ENCODE measurements at places on chromosomes 2 and 18.

DNA sequence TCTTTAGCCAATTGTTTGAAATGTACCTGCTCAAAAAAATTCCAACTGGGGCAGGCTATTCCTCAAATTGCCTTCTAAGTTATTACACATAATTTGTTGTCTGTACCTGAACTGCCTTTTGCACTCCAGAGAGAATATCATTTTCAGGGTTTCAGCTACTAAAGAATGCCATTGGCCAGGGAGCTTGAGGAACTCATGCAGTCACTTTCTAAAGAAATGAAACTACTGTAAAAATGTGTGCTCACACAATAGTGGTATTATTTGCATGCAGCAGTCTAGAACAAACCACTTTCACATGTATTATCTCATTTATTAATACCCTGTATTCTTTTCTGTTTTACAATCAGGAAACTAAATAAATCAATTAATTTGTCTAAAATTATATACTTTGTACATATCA, 152.2 kb downstream of the PID1 start:
- DNase-seq, result no peak

GRCh38 chr2:214361116-214361515, 49.7 kb upstream of the VWC2L start:
- DNase-seq, result no peak

DNA sequence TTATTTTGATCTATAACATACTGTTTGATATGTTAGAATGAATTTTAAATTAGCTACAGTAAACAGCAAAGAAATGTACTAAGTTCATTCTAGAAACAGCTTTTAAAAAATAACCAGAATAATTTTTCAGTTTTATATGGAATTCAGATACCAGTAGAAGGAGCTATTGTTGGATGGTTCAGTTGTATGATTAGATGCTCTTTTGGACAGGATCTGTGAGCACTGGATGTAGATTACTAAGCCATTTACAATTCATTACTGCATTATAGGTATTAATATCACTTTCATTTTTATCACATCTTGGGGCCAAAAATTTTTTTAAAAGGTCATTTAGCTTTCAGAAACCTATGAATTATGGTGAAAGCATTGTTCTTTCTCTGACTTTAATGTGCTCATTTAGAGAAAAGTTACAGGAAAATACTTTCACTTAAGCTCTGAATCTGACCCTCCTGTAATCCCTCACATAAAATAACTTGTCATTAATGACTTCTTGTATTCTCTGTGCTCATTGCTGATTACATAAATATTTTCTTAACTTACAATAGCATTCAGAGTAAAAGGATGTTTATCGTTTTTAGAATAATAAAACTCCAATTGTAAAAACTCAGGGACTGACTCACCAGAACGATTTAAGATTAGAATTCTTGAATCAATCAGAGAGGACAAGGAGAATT, 750.2 kb downstream of the SLC4A3 start:
- DNase-seq, result no peak

- DNase-seq, result no peak
These were observed 67.8 kb downstream of the EMX1 start for GRCh38 chr2:72985136-72985535.

GRCh38 chr2:70999362-70999761, 4.7 kb upstream of the TEX261 start:
- DNase-seq, result no peak

DNA sequence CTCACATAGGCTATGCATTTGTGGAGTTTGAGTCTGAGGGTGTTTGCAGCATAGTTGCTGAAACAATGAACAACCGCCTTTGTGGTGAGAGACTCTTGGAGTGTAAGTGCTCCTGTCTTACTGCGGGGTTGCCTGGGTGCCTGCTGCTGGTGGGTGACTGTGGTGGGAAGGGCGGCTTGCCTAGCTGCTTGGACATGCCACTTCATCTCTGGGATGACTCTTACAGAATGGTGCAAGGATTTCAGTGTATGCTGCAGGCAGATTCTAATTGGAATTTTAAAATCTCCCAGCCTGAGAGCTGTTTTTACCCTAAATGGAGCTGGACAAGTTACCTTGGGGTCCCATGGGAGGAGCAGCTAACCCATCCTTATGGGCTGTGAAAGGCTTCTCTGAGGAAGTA, 50.1 kb downstream of the CYP27C1 start:
- no peak for DNase-seq

DNA sequence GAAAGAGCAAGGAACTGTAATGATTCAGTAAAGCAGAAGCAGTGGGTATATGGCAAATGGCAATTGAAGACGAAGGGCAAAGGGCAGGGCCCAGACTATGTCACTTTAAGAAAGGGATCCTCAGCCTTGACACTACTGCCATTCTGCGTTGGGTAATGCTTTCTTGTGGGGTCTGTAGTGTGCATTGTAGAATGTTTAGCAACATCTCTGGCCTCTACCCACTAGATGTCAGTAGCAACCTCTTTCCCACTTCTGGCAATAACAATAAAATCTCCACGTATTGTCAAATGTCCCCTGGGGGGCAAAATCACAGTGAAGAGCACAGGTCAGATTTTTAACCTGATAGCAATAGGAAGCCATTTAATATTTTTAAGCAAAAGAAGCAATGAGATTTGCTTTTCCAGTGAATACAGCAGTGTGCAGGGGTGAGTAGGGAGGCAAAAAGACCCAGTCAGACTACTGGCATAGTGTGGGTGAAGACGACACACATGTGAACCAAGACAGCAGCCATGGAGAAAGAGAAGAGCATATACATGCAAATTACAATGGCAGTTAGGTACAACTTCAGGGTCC, 209.5 kb downstream of the DYM start:
- DNase-seq, result peak; percentile 9

DNA sequence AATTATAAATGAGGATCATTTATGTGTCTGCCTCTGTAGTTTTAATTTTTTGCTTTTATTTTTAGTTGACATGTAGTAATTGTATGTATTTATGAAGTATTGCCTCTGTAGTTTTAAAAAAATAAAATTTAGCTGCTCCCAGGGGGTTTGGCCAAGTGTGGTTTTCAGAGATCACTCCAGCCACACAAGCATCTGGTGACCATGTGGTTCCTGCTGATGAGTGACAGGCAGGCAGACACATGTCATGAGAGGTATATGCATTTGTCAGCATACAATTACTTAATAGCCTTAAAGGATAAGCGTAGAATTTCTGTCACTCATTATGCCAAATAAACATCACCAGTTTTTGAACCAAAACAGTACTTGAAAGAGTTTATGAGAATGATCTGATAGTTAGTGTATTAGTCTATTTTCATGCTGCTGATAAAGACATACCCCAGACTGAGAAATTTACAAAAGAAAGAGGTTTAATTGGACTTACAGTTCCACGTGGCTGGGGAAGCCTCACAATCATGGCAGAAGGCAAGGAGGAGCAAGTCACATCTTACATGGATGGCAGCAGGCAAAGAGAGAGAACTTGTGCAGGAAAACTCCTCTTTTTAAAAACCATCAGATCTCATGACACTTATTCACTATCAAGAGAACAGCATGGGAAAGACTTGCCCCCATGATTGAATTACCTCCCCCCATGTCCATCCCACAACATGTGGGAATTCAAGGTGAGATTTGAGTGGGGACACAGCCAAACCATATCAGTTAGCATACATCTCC, 29.6 kb downstream of the MREG start:
- no peak for DNase-seq

GRCh38 chr2:237998530-237998929, 31.7 kb downstream of the UBE2F start:
- DNase-seq, result no peak

DNA sequence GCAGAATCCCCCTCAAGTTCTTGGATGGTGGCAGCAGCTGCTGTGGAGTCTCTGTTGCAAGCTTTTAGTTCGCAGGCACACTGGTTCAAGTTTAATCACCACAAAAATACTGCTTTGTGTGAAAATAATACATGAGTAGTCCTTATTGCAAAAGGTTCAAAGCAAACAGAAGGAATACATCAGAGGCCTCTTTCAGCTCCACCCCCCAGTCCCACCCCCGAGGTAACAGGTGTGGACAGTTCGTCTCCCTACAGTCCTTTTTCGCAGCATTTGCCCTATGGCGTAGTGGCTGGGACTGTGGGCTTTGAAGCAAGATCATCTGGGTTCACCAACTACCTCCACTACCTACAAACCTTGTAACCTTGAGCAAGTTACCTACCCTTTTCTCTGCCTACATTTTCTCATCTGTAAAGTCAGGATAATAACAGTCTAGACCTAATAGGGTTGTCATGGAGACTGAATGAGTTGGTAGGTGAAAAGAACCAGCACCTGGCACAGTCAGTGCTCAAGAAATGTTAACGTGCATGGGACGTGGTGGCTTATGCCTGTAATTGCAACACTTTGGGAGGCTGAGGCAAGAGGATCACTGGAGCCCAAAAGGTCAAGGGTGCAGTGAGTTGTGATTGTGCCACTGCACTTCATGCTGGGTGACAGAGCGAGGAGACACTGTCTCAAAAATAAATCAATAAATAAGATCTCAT, 61.7 kb downstream of the TCF7L1 start:
- no peak for DNase-seq

GRCh38 chr2:47038656-47039488, 116.2 kb downstream of the STPG4 start:
- peak; percentile 51 for DNase-seq

- DNase-seq, result no peak
These were observed 14.1 kb downstream of the ZFP36L2 start for GRCh38 chr2:43212216-43212835.

DNA sequence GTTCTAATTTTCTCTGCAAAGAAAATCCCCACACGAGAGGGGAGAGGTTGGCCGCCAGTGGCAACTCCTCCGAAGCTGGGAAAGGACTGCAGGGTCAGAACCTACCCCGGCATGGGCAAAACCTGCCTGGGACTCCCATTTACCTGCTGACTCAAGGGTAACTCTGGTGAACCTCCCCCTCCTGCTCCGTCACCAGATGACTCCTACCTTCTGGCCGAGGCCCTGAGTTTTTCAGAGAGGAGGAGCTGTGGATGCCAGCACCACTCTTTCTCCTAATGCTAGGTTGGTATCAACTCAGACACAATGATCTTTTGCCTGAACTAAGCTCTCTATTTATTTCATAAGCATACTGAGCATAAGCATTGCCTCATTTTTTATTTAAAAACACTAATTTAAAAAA, 96.6 kb downstream of the ALPK2 start:
- no peak for DNase-seq

DNA sequence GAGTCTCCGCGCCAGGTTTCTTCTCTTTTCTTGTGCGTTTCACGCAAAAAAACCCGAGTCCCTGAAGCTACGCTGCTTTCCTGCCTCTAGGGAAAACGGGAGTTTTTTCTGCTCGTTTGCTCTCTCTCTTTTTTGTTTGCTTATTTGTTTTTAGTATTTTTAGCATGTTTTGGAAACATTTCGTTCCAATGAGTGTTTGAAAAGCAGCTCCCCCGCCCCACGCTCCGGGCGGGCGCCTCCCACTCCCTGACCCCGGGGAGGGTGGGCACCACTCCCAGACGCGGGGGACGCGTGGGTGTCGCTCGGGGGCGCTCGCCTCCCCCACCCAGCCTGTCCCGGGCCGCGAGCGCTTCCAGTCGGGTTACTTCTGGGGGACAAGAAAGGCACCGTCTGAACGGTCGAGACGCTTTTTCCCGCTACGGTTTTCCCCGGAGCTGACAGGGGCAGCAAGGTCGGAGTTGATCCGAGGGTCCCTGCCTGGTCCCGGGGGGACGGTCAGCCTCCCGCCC, 446 bp upstream of the EFHD1 start:
- no peak for DNase-seq

DNA sequence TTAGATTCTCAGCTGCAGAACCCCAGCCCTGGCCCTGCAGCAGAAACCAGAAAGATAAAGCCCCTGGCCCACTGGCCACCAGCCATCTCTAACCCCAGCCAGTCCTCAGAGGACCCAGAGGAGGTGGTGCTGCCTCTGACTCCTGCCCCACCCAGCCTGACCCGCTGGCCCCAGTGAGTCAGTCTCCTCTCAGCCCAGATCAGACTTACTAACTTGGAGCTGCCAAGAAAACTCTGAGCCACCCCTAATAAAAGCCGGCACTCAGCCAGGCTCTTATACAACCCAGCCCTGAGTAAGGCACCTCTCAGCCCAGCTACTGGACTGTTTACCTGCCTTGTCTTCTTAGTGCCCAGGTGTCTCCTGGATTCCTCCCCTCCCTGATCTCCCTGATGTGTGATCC, 2.0 kb downstream of the SLC14A2 start:
- peak; percentile 75 for DNase-seq

- no peak for DNase-seq
These were observed 54.2 kb downstream of the ZEB2 start for GRCh38 chr2:144465749-144466148.

DNA sequence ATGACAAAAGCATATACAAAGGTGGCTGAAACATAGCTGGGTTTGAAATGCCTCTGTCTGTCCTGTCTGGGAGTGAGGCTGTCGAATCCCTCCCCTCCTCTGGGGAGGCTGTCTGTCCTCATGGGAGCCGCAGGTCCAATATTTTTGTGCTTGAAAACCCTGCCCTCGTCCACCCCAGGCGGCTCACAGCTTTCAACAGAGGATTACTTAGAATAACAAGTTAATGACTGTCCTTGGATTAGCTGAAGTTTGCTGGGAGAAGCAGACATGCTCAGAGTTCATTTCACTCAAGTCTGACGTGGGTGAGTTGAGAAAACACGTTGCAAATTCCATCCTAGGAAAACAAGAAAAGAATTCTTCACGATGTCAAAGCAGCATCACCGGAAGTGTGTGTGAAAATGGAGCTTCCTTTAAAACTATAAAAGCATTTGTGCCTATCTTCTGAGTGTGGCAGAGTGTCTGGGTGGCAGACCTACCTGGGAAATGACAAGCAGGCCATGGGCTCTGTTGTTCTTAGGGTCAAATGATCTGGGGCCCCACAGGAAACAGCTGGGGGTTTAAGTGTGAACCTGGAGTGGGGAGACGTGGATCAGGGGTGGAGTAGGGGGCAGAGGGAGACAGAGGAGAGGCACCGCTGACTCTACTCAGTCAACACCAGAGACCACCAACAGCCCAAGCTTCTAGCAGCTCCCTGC, 77.1 kb downstream of the DDX1 start:
- DNase-seq, result peak; percentile 20

- DNase-seq, result no peak
These were observed 18.3 kb upstream of the FAM98A start for GRCh38 chr2:33617401-33617800.

- DNase-seq, result no peak
These were observed 840.9 kb downstream of the GALR1 start for GRCh38 chr18:78090584-78090983.

DNA sequence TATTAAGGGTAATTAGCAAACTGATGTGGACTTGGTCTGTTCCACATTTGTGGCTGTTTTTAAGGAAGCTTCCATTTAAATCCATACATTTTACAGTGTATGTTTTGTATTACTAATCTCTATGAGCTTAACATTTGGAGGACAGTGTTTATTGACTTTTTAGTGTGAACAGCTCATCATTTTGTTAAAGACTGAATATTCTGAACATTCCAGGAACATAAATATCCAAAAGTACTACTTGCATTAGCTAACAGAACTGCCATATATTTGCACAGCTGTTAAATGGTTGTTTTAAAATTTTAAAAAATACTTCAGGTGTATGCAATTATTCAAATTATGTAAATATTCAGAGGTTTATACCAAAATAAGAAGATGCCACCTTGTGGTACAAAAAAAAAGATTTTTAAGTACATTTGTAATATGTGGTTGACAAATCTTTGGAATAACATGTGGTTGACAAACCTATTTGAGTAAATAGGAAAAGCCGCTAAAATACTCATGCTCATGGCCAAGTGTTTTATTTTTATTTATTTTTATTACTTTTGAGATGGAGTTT, 439.7 kb upstream of the FANCL start:
- no peak for DNase-seq

GRCh38 chr18:48833701-48834412, 116.9 kb downstream of the SMAD7 start:
- DNase-seq, result peak; percentile 67

All from Daoy (cell line).